HCT116 (cell line): ENCODE measurements at places on chromosomes 4 and X. TPM values are rescaled to one million over a fixed set of nuclear protein-coding genes. Genes with fewer than 3 reads are reported as not detected.

DNA sequence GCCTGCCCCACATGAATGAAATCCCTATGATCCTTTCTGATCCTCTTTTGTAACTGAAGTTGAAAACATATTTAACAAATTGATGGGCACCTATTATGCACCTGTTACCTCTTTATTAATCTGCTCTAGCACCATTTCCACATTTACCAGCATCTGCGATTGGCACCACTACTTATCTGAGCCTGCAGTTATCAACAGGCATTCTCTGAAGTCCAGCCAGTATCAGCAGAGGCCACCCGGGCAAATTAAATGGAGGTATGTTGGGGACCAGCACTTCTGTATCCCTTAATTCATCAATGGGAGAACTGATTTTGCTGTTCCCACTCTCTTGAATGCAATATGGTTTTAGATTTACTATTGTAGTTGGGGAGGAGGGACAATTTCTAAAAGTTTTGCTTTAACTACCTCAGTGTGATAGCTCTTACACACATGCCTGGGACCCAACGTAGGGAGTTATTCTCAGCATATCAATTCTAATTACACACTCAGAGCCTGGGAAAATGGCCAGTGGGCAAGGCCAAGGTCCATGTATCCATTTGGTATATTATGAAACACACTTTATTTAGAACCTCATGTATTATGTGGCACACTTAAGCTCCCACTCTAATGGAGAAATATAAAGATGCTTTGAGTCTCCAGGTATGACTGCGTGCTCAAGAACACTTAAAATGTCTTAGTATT is 1927.1 kb upstream of the PCDH7 start:
- no peak for DNase-seq
- no peak overlapping the region for H3K4me3 ChIP-seq
- no peaks in the 10 kb centered on the region for H3K27me3 ChIP-seq
- H3K4me1 ChIP-seq: no peaks in the 10 kb centered on the region

Gene ADH1A
- total RNA-seq: not detected

- H3K4me1 ChIP-seq: peaks cover 3% of the 10 kb centered on the region; the same call in 1 of the 2 replicates
- no peaks in the 10 kb centered on the region for H3K36me3 ChIP-seq
- H3K4me3 ChIP-seq: no peak overlapping the region
- no peak overlapping the region for H3K27ac ChIP-seq
- DNase-seq: no peak
Observed at GRCh38 chr4:2141762-2142451, 82.8 kb downstream of the NAT8L start.

DNA sequence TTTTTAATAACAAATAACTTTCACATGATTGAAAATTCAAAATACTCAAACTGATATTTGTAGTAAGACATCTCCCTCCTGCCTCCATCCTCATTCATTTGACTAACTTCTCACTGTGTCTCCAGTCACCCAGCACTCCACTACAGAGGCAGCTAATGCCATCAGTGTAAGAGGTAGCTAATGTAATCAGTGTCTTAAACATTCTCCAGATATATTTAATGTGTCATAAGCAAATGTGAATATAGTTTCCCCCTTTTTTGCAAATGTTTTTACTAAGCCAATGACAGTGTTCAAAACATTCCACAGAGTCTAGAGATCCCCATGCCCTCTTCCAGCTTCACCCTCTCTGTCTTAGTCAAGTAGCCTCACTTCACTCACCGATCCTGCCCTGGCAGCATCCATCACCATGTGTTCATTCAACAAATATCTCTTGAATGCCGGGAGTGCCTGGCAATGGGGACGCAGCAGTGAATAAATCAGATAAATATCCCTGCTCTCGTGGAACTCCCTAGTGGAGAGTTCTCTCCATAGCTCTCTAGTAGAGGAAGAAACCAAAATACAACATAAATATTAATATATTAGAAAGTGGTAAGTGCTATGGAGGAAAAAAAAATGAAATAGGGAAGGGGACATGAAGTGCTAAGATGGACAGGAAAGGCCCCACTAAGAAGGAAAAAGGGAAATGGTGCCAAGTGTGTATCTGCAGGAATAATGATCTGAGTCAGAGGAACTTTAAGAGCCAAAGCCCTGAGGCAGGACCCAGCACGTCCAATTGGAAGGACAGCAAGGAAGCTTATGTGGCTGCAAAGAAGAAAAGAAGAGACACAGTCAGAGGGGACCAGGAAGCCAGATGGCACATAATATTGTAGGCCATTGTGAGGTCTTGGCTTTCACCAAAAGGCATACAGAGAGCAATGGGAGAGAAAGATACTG is 18.7 kb downstream of the SCFD2 start:
- no peak overlapping the region for H3K27ac ChIP-seq
- H3K36me3 ChIP-seq: no peaks in the 10 kb centered on the region
- no peaks in the 10 kb centered on the region for H3K27me3 ChIP-seq
- no peak overlapping the region for H3K4me3 ChIP-seq

Gene ALB
- 26.7 TPM for total RNA-seq

Gene TMSB15B
- 0.39 TPM for total RNA-seq

DNA sequence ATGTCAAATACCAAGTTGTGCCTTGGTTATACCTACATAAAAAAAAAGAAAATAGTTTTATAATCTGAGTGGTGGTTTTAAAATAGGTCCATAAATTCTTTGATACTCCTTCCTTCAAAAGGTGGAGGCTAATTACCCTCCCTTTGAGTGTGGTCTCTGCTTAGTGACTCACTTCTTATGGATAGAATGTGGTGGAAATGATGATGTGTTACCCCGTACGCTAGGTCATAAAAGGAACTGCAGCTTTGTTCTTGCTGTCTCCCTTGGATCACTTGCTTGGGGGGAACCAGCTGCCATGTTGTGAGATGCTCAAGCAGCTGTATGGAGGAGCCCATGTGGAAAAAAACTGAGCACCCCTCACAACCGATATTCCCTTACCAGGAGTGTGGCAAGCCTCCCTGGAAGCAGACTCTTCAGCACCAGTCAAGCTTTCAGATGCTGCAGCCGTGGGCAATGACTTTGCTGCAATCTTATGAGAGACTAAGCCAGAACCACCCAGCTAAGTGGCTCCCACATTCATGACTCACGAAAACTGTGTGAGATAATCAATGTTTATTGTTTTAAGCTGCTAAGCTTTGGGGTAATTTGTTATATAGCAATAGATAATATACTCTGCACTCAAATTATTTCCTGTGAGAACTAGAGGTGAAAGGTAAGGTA is 195.0 kb upstream of the GATB start:
- DNase-seq: no peak
- H3K27me3 ChIP-seq: no peaks in the 10 kb centered on the region
- H3K36me3 ChIP-seq: no peaks in the 10 kb centered on the region

Gene CSN1S1
- not detected for total RNA-seq

GRCh38 chrX:72358313-72358712 is 52.6 kb upstream of the CITED1 start:
- H3K27me3 ChIP-seq: no peaks in the 10 kb centered on the region
- no peak for DNase-seq
- peaks cover 9% of the 10 kb centered on the region for H3K4me1 ChIP-seq
- H3K4me3 ChIP-seq: no peak overlapping the region
- H3K27ac ChIP-seq: no peak overlapping the region
- H3K36me3 ChIP-seq: no peaks in the 10 kb centered on the region

DNA sequence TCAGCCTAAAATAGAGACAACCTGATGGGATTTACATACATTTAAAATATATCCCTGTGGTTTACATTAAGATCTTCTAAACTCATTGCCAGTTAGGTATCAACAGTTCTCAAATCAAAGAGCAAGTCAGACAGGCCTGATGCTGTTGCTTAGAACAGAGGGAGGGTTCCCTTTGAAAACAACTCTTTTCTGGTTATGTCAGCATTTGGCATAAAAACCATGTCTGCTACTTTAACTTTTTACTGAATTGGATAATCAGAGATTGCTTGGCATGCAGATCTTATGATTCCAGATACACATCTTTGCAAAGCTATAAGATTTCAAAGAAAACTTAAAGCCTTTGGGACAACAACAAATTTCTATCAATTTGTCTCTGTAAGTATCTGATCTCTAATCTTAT is 140.8 kb downstream of the CPE start:
- H3K4me1 ChIP-seq: no peaks in the 10 kb centered on the region
- no peak for DNase-seq
- H3K4me3 ChIP-seq: no peak overlapping the region
- H3K27ac ChIP-seq: no peak overlapping the region

Gene INTU
- total RNA-seq: 12.0 TPM

DNA sequence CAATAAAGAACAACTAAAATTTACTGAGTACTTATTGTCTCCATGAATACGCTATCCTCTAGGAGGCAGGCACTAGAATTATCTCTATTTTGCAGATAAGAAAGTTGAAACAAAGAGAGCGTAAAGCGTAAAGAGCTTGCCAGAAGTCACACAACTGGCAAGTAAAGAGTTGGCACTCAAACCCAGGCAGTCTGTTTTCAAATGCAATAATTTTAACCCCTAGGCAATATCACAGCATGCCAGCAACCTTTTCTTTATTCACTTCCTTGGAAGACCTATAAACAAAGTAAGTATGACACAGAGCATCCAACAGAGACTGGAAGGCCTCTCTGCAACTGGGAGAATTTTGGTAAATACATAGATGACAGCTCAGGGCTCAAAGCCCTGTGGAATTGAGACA is 23.2 kb upstream of the AMELX start:
- H3K4me1 ChIP-seq: no peaks in the 10 kb centered on the region
- H3K27me3 ChIP-seq: 0 out of 2 replicates have a peak, but pooled peaks cover 4% of the 10 kb centered on the region
- no peak for DNase-seq
- H3K4me3 ChIP-seq: no peak overlapping the region
- H3K27ac ChIP-seq: no peak overlapping the region
- H3K36me3 ChIP-seq: no peaks in the 10 kb centered on the region

- H3K36me3 ChIP-seq: no peaks in the 10 kb centered on the region
- no peak overlapping the region for H3K27ac ChIP-seq
- H3K27me3 ChIP-seq: no peaks in the 10 kb centered on the region
Observed at GRCh38 chr4:7377223-7377865, 57.4 kb downstream of the PSAPL1 start.

Gene MAGED4B
- total RNA-seq: 0.52 TPM

GRCh38 chr4:11614426-11614825 is 185.7 kb upstream of the HS3ST1 start:
- no peak overlapping the region for H3K4me3 ChIP-seq
- no peaks in the 10 kb centered on the region for H3K36me3 ChIP-seq

Gene CXorf49
- not detected for total RNA-seq

Gene AFF2
- 0.05 TPM for total RNA-seq

DNA sequence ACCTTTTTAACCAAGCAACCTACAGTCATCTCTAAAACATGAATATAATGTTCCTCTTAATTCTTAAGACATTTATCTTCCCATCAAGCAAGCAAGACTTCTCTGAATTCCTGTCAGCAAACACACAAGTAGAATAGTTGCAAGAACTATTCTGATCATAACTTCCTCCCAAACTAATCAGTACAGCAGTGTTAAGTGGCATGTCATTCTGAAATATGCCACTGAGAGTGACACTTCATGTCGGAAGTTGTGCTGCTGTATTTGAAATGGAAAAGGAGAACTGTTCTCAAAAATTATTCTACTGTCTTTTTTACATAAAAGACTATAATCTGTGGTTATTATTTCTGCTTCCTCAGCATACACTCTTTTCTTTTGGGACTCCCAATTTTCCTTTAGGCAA is 546.6 kb downstream of the PCDH18 start:
- no peak overlapping the region for H3K4me3 ChIP-seq
- H3K27me3 ChIP-seq: no peaks in the 10 kb centered on the region
- DNase-seq: no peak

Gene OTC
- not detected for total RNA-seq

DNA sequence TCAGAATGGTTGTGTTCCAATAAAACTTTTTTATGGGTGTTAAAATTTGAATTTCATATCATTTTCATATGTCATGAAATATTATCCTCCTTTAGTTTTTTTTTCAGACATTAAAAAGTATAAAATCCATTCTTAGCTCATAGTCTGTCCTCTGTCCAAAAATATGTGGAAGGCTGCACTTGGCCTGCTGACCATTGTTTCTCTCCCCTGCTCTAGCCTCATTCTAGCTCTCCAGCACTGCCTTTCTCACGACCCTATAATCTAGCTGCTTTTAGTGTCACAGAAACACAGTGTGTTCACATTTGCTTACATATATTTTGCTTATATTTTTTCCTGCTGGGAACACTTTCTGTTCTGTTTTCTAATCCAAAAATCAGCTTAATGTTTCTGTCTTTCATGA is 165.0 kb upstream of the ANK2 start:
- no peak overlapping the region for H3K4me3 ChIP-seq
- no peaks in the 10 kb centered on the region for H3K27me3 ChIP-seq
- H3K27ac ChIP-seq: no peak overlapping the region
- no peaks in the 10 kb centered on the region for H3K36me3 ChIP-seq
- no peak for DNase-seq
- no peaks in the 10 kb centered on the region for H3K4me1 ChIP-seq

DNA sequence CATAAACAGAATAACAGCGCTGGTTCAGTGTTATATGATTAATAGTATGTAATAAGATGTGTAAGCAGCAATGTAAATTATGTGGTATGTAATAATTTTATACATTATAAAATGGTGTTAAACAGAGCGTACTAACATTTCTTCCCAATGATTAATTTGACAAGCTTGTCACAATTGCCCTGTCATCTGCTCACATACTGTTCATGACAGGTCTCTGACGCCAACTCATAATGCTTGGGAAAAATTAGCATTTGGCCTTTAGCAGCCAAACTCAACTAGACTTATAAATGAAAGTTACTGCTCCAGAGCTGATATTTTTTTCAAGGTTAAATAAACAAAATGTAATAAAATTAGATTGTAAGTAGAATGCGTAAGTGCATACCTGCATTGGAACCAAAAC is 246.8 kb downstream of the TRAM1L1 start:
- no peak for DNase-seq
- no peaks in the 10 kb centered on the region for H3K4me1 ChIP-seq
- H3K36me3 ChIP-seq: no peaks in the 10 kb centered on the region
- no peak overlapping the region for H3K4me3 ChIP-seq

Gene USP26
- not detected for total RNA-seq

Gene ZNF711
- 6.1 TPM for total RNA-seq

GRCh38 chr4:13881892-13882291 is 254.4 kb upstream of the BOD1L1 start:
- no peaks in the 10 kb centered on the region for H3K36me3 ChIP-seq
- no peak overlapping the region for H3K4me3 ChIP-seq
- H3K27me3 ChIP-seq: no peaks in the 10 kb centered on the region
- no peaks in the 10 kb centered on the region for H3K4me1 ChIP-seq
- no peak overlapping the region for H3K27ac ChIP-seq

GRCh38 chr4:83285055-83285407 is 433 bp upstream of the COQ2 start:
- H3K27ac ChIP-seq: peak overlapping the region; percentile 90; the same call in 1 of the 2 replicates
- H3K36me3 ChIP-seq: no peaks in the 10 kb centered on the region
- no peak for DNase-seq
- H3K27me3 ChIP-seq: no peaks in the 10 kb centered on the region
- peaks cover 27% of the 10 kb centered on the region for H3K4me1 ChIP-seq
